Progenitor cell of endocrine pancreas (in vitro differentiated cells): ENCODE measurements at places on chromosomes 5 and 9.
A peak's percentile ranks its signal among the peaks of the same experiment; 100 is the strongest.

- DNase-seq, result peak; percentile 19
Observed at GRCh38 chr9:79580055-79580454, 8.3 kb downstream of the TLE4 start.

GRCh38 chr5:136076881-136077445 lies 48.2 kb downstream of the TGFBI start:
- no peak for DNase-seq

DNA sequence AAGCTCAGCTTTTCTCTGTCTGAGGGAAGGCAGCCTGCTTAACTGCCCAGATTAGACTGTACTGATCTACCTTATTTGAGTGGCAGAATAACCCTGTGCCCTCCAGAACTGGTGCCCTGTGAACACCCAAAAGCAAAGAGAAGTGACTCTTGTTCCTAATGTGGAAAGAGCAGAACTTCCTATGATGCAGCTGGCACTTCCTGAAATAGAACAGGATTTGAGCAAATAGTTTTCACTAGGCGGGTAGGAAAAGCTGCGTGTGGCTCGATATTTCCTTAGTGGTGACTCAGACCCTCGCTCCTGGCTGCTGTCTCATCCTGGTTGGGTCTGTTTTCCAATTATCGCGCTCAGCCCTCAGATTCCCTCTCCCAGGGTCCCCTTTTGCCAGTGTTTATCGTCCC lies 89.9 kb downstream of the SH3TC2 start:
- no peak for DNase-seq

- DNase-seq, result no peak
Observed at GRCh38 chr9:85483208-85483607, 258.5 kb downstream of the AGTPBP1 start.

GRCh38 chr5:92552206-92553160 lies 1028.5 kb downstream of the NR2F1-AS1 start:
- no peak for DNase-seq
